ENCODE measurements at places on chromosomes 13 and 19.

- DNase-seq: no peak
These were observed 3.7 kb upstream of the ZNF444 start for GRCh38 chr19:56137405-56137804.

DNA sequence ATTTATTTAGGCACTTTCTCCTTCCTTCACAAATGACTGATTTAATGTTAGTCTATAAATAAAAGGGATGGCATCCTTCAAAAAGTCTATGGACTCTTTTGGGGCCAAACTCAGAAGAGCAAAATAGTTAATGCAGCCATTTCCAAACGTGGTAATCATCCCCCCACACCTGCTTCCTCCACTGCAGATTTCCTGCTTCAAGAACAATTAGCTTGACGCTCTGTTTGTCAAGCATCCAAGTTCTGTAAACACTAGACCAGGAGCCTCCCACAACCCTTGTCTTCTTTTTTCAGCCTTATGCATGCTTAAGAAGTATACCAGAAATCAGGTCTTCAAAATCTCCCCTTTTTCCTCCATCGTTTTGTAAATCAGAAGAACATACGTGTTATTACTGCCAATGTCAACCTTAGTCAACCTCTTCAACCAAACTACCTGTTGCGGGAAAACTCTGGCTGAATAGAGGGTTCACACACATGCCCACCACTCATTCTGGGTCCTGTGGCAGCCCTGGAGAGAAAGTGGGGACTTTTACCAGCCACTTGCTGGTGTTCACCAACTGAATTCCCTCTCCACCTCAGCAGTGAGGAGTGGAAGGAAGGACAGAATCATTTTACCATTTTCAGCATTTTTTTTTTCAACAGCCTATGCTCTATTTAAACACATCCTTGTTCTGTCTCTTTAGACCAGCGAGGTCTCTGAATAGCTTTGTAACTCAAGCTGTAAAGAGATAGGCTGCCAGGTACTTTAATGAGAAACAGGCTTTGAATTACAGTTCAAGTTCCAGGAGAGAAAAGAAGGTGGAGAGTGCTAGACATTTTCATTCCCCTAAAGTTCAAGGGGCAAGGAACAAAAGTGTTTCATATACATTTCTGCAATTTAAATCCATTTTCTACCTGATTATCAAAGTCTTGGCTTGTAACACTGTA, 39.1 kb downstream of the EFNB2 start:
- no peak for DNase-seq

DNA sequence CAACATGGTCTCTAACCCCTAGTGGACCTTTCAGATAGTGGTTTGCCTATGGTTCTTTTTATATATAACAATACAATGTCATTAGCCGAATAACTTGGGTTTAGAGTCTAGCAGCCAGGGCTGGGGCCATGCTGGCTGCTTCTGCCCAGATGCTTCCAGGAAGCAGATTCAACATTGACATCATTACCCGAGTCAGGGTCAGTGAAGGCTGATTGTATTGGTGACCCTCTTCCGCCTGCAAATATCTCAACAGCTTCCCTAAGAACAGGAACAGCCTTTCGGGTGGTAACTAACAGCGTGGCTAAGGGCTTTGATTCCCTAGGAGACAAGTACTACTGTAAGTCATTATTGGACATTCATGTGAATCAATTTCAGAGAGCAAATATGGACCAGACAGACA, 476.4 kb downstream of the UQCRFS1 start:
- no peak for DNase-seq

- DNase-seq: no peak
These were observed 3.9 kb downstream of the IGSF23 start for GRCh38 chr19:44617110-44617880.

- DNase-seq: no peak
These were observed 7.3 kb upstream of the RASAL3 start for GRCh38 chr19:15471639-15472101.

- no peak for DNase-seq
These were observed 2.5 kb downstream of the SSC5D start for GRCh38 chr19:55490478-55491432.

GRCh38 chr19:2320049-2320448, 8.3 kb downstream of the LSM7 start:
- no peak for DNase-seq

DNA sequence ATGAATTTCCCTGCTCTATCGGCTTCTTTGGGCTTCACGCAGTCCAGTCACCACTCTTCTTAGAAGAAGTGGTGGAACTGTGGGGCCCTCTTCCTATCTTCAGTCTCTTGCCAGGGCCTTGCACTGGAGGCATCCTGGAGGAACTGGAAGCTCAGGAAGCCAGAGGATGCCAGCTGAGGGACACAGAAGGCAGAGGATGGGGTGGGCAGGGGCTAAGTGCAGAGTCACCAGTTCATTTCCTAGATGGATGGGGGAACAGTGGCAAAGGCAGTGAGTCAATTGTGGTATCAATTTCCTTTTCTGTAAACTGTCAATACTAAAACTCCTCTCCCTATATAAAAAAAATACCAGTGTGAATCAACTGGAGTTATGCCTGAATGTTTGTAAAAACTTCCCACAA, 419.7 kb downstream of the KLF12 start:
- DNase-seq: no peak

GRCh38 chr13:85543144-85543543, 256.1 kb downstream of the SLITRK6 start:
- DNase-seq: no peak

- no peak for DNase-seq
These were observed 590.2 kb upstream of the SPRY2 start for GRCh38 chr13:80931118-80931517.

DNA sequence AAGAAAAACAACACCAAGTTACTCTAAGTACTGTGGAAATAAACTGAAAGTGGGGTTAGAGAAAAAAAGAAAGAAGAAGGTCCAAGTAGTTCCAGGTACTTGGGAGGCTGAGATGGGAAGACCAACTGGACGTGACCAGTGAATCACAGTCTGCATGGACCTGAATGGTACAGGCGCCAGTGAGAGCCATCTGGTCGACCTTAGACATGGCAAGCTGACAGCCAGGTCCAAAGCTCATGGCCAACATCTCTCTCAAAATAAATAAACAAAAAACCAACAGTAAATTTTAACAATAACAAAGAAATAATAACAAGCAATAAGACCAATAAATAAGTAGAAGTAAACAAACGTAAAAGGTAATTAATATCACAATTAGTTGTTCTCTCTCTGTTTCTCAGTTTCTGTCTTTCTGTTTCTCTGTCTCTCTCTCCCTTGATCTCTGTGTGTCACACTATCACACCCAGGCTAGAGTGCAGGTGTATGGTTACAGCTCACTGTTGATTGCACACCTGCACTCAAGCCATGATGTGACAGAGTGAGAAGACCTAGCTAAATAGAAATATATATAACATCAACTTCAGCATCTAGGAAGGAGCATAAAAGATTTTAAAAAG, 31.6 kb upstream of the ZNF724 start:
- DNase-seq: no peak

DNA sequence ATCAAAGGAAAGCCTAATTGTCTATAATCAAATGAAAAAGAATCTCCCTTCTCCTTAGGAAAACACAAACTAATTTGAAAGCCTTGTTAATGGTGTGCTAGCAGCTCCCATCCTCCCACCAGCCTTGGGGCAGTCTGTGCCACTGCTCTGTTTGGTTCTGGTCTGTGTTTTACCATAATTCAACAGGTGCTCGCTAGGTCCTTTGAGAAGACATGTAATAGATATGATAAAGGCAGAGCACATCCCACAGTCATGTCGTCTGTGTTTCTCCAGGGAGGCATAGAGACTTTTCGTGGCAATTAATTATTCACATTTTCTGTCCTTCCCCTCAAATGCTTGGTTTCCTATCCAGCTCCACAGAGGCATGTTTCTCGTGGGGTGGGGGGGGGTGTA, 23.8 kb downstream of the FAM124A start:
- DNase-seq: no peak
